ENCODE measurements at places on chromosomes 6 and 20. TPM values are rescaled to one million over a fixed set of nuclear protein-coding genes. Genes with fewer than 3 reads are reported as not detected.

The THBD gene
- 25.3 TPM for total RNA-seq

The CFAP206 gene
- 0.40 TPM for total RNA-seq

The SNPH gene
- total RNA-seq: 4.9 TPM

DNA sequence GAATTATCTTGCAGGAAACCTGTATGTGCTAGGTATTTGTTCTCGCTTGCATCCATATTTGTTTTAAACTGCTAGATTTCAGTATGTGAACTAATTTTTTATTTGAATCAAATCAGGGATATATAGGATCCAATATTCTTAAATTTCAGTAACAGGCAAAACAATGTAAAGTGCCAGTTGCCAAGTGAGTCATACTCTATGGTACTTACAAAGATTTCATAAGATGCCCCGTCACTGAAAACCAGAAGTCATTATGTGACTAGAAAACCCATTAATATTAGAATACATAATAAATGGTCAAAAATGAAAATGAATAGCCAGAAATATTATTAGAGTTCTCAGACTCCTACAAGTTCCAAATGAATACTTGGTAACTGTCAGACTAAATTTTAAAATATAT lies 481.2 kb downstream of the TFAP2A start:
- DNase-seq: no peak

DNA sequence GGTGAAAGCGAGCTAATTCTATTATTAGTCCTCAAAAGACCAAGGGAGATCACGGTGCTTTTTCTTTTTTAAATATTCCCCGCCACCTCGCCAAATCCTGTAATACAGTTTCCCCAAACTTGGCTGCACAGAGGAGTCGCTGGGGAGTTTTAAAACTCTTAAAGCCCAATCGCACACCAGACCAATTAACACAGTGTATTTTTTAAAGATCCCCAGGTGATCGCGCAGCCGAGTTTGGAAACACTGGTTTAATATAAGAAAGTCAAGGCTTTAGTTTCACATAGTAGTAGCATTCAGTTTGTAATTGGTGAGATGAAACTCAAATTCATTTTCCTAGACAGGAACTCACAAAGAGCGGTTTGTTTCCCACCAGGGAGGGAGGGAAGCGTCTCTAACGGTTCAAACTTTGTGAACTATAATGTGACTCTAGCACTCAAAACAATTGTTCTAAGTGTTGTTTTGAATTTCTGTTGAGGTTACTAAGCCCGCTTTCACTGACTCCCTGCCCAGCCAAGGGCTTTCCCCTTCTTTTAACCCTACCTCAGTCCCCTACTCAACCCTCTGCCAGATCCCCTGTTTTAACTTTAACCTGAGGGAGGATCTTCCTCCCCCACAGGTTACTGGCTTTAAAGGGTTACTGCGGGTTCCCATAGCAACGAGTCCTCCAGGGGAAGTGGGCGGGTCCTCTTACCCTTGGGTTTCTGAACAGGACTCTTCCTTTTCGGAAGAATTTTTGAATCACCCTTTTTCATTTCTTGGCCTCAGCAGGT lies 25.7 kb upstream of the BTBD3 start:
- peak; percentile 65 for DNase-seq

GRCh38 chr6:78810146-78810545 lies 57.2 kb upstream of the IRAK1BP1 start:
- no peak for DNase-seq

DNA sequence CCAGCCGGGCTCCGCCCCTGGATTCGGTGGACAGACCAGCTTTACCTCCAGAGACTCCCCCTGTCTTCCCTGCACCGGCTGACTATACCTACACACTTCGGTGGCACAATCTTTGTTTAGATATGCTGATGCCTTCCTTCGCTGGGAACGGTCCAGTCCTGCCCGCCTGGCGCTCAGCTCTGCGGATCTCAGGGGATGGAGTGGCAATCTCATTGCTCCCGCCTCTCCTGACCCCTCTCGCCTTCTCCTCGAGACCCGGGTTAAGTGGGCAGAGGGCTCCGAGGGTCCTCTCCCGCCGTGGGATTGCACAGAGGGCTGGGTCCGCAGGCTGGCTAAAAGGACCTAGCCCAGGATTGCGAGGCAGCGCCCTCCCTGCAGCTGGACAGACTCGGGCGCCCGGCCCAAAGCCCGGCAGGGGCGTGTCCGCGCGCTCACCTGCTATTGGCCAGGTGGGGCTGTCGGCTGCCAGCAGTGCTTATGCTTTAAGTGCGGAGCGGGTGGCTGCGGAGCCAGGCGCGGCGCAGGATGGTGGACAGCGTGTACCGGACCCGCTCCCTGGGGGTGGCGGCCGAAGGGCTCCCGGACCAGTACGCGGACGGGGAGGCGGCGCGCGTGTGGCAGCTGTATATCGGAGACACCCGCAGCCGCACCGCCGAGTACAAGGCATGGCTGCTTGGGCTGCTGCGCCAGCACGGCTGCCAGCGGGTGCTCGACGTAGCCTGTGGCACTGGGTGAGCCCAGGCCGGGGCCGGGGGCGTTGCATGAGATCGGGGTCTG lies at the start of gene GNMT:
GNMT (plus strand) TSS at position 512 of the 777 bp plus-strand sequence; CDS start at position 526, 14 bp downstream.
- no peak for DNase-seq

GRCh38 chr6:112085286-112086065 lies 1.8 kb downstream of the TUBE1 start:
- no peak for DNase-seq

All from sciatic nerve (tissue), 2 donors.